NAMALWA (cell line): ENCODE measurements at places on chromosomes 6 and 20.

DNA sequence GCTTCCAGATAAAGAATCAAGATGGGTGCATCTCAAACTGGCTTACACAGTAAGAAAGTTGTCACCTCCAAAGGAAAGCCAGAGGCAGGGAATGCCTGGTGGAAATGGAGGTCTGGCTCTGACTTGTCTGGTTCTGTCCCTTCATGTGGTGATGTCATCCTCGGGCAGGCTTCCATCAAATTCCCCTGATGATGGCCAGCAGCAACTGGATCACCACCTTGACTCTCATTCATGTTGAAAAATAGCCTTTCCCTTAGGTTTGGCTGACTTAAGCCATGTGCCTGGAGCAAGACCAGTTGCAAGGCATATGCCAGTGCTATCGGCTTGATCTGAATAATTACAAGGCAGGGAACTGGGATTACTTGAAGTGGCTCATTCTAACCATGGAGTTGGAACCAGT is 28.8 kb downstream of the IMPG1 start:
- no peak for DNase-seq

DNA sequence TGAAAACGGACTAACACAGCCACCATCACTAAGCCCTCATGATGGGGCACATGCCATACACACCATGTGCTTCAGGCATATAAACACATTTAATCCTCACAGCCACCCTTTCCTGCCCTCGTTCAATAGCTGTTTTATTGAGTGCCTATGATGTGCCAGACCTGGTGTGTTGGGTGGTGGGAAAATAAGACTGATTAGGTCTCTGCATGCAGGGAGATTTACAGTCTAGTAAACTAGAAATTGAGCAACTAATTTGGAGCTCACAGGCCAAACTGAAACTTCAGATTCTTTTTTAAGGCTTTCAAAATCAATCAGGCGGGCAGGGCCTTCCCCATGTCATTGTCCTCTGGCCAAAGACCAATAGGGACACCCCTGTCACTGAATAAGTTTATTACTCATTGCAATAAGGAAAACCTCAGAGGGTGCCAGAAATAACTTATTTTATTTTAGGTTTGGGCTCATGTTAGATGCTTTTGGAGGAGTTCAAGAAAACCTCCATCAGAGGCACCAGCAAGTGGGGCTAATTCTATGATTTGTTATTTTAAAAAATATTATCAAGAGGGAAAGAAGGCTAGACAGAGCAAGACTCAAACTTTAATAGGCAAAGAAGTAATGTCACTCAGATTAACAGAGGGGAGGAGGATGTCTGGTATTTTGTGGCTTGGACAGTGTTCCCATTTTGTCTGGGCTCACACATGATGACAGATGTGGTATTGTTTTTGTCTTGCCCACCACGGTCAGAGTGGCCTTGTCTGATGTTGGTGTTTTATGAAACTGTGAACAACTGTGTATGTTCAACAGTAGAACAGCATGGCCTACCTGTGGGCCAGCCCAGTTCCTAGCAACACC is 12.0 kb downstream of the ZFP64 start:
- DNase-seq: no peak

DNA sequence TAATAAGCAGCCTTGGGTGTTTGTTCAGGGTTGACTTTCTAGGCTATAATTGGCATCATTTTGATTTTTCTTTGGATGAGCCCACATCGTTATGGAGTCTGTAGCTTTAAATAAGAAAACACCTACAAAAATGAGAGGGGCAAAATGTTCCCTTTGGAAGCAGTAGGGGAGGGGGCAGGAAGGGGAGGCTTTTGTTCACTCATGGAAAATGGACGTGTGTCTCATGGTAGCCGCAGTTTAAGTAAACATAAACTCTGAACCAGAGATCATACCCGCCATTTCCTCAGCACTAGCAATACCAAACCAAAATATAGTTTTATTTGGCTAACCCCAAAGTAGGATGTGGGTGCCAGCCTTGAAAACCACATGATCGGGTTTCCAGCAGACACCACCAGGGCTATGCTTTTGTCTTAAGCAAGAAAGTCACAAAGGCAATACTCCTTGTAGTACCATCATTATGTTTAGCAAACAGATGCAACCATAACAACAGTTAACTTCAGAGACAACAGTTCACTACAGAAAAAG is 572.5 kb upstream of the JAG1 start:
- DNase-seq: no peak

DNA sequence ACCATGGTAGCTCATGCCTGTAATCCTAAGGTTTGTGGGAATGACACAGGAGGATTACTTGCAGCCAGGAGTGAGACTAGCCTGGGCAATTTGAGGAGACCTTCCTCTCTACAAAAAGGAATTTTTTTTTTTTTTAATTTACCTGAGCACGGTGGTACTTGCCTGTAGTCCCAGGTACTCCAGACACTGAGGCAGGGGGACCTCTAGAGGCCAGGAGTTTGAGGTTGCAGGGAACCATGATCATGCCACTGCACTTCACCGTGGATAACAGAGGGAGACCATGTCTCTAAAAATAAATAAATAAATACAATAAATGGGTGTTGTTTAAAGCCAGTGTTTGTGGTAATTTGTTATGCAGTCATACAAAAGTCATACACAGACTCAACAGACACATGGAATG is 2.4 kb upstream of the HLA-F start:
- no peak for DNase-seq

DNA sequence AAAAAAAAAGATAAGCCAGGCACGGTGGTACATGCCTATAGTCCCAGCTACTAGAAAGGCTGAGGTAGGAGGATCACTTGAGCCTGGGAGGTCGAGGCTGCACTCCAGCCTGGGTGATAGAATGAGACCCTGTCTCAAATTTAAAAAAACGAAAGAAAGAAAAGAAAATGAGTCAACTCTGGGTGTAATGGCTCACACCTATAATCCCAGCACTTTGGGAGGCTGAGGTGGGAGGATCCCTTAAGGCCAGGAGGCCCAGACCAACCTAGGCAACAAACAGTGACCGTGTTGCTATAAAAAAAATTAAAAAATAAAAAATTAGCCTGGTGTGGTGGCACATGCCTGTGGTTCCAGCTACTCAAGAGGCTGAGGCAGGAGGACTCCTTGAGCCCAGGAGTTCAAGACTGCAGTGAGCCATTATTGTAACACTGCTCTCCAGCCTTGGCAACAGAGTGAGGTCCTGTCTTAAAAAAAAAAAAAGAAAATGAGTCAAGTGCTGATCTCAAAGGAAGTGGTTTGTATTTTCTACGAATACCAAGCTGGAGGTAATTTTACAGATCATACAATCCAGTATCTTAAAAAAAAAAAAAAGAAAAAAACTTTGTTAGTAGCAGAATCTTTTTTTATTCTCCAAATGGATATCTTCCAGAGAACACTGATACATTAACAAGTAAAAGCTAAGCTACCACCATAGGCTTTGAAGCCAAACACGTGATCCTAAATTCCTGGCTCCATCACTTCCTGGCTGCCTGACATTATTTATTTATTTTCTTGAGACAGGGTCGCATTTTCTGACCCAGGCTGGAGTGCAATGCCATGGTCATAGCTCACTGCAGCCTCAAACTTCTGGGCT is 5.7 kb downstream of the COMMD7 start:
- no peak for DNase-seq

DNA sequence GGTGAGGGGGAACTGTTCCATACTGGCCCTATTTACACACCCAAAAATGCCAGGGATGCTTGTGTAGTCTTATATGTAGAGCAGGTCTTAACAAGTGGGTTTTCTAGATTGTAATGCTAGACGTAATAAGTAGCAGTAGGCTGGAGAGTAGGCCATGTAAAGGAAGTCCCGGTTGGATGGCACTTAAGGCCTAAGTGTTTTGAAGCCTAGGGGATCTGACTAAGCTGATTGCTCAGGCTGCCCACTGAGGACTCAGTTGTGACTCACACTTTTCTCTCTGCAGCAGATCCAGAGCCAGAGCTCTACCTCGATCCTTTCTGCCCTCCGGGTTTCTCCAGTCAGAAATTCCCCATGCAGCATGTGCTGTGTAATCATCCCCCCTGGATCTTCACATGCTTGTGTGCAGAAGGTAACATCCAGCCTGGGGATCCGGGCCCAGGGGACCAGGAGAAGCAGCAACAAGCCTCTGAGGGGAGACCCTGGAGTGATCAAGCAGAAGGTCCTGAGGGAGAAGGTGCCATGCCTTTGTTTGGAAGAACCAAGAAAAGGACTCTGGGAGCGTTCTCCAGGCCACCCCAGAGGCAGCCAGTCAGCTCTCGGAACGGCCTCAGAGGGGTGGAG is 26.6 kb downstream of the ZNF133 start:
- DNase-seq: no peak

DNA sequence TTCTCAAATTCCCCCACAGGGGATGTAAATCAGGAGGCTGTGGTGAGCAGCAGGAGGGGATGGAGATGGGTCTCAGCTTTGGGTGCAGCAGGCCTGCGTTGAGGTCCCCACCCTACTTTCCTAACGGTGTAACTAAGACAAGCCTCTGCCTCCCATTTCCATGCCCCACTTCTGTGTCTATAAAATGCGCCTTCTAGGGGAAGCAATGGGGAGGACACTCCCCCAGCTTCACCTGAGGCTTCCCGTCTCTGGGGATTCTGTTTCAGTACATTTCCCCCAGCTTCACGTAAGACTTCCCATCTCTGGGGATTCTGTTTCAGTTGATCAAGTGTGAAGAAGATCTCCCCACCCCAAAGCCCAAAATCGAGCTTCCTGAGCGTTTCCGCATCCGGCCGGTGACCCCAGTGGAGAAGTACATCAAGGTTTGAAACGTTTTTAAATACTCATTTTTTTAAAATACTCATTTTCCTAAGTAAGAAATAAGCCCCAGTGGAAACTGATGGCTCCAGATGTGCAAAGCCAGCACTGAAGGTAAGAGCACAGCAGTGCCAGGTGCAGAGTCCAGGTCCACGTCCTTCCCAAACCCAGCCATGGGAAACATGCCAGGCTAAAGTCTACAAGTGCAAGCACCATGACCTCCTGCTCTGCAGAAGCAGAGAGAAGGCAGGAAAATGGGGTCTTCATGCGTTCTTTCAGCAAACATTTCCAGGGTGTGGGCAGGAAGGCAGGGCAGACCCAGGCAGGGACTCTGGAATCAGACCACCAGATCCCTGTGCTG is 73.1 kb downstream of the ANKRD60 start:
- no peak for DNase-seq

DNA sequence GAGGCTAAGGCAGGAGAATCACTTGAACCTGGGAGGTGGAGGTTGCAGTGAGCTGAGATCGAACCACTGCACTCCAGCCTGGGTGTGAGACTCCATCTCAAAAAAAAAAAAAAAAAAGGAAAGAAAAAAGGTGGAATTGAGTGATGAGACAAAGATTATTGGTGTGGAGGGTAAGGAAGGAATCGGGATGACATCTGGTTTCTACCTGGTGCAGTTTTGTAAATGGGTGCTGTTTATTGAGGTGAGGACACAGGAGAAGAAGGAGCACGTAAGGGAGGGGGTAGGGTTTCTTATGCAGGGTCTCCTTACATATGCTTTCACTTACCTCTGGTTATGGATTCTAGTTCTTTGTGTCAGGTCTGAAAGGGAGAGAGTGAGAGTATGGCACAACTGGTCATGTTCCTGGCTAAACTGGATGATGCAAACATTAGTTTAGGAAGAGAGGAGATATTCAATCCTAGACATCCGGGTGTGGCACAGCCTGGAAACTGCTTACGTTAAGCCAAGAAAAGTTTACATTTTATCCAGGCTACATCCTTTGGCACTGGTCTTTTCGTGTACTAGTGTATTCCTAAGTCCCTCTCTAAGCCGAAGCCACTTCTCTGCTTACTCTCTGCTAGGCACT is 5.4 kb downstream of the RALY start:
- no peak for DNase-seq

GRCh38 chr6:70834520-70834919 is 122.3 kb downstream of the B3GAT2 start:
- DNase-seq: no peak

- no peak for DNase-seq
Observed at GRCh38 chr6:169092375-169092774, 161.3 kb downstream of the THBS2 start.

DNA sequence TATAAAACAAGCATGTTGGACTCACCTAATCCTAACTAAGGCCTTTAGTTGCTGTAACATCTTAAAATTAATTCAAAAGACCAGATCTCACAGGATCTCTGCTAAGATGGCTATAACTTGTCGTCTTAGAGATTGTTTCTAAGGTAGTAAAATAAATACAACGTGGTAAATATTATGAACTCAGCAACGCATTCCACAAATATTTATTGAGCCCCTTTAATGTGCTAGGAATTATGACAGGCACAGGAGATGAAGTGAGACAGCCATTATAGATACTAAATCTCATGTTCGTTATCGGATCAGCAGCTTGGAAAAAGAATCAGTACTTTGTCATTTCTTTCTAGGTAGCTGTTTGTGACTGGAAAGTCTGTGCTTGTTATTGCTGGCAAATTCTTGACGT is 20.9 kb upstream of the MCM3 start:
- no peak for DNase-seq

DNA sequence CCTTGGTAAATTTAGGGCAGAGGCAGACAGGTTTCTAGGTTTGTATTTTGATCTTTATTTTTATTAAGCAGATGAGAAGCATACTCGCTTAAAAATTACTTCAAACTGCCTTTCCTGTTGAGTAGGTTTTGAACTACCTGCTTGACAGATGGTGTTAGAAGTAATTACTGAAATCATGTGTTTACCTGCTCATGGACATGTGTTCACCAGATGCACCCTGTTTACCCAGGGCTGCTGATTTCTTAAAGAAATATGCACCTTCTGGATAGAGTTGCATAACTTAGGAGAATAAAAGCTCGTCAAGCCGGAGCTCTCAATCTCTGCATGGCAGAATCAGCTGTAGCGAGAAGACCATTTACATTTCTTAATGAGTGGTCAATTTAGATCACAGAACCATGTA is 165.1 kb downstream of the CDKAL1 start:
- DNase-seq: no peak

DNA sequence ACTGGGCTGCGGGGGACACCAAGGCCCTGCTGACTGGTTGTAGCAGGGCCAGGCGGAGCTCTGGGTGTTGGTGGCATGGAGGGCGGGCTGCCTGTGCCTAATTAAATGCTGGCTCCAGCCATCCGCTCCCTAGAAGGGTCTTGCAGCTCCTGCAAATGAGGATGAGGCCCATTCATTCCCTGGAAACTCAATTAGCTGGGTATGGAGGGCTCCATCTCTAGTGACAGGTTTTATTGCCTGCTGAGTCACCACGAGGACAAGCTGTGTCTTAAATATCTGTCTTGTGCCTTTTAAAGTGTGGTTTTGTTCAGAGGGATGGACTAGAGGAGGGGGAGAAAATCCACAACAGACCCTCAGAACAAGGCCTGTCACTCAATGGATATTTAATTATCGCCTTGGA is 60.9 kb downstream of the SULF2 start:
- no peak for DNase-seq

GRCh38 chr20:58026361-58026760 is 202.1 kb downstream of the ANKRD60 start:
- DNase-seq: no peak
